ENCODE measurements at places on chromosomes 2 and 18. TPM values are rescaled to one million over a fixed set of nuclear protein-coding genes. Genes with fewer than 3 reads are reported as not detected.
A peak's percentile ranks its signal among the peaks of the same experiment; 100 is the strongest.

The ZNF804A gene
- 1.3 TPM for polyA plus RNA-seq

The ACMSD gene
- polyA plus RNA-seq = 32.6 TPM

The LYG2 gene
- polyA plus RNA-seq = 0.46 TPM

DNA sequence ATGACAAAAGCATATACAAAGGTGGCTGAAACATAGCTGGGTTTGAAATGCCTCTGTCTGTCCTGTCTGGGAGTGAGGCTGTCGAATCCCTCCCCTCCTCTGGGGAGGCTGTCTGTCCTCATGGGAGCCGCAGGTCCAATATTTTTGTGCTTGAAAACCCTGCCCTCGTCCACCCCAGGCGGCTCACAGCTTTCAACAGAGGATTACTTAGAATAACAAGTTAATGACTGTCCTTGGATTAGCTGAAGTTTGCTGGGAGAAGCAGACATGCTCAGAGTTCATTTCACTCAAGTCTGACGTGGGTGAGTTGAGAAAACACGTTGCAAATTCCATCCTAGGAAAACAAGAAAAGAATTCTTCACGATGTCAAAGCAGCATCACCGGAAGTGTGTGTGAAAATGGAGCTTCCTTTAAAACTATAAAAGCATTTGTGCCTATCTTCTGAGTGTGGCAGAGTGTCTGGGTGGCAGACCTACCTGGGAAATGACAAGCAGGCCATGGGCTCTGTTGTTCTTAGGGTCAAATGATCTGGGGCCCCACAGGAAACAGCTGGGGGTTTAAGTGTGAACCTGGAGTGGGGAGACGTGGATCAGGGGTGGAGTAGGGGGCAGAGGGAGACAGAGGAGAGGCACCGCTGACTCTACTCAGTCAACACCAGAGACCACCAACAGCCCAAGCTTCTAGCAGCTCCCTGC is 77.1 kb downstream of the DDX1 start:
- no peak for DNase-seq

DNA sequence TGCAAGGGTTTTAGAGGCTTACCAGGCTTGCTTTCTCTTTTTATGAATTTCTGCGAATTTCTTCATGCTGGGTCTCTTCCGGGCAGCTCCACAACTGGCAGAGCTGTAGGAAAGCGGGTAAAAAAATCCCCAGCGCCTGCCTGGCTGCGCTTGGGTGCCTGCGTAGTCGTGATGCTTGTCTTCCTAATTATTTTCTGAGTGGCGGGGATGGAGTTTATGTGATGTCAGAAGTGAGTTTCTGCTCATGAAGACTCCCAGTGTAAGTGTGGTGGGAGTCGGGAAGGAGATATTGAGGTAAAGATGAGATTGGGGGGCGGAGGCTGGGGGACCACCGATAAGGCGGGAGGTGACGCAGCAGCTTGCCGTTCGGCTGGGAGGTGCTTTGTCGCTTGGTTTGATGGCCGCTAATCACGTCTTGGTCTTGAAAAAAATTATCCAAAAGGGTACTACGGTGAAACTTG is 229.8 kb downstream of the LDLRAD4 start:
- DNase-seq = no peak

- DNase-seq = no peak
These were observed 123.1 kb upstream of the CAB39 start for GRCh38 chr2:230589497-230590015.

DNA sequence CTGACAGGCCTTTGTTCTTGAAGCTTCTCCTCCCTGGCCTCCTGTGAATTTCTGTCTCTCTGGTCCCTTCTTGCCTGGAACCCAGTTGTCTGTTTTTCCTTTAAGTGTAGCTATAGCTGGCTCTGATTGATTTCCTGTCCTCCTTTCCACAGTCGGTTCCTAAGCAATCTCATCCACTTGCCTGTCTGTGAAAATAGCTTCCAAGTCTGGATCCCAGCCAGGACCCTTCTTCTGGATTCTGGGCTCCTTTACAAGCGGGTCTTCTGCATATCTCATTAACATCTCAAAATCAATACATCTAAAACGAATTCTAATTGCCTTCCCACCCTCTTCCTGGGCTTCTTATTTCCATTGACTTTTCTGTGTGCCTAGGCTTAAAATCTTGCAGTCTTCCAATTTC is 124.9 kb downstream of the DAW1 start:
- no peak for DNase-seq

DNA sequence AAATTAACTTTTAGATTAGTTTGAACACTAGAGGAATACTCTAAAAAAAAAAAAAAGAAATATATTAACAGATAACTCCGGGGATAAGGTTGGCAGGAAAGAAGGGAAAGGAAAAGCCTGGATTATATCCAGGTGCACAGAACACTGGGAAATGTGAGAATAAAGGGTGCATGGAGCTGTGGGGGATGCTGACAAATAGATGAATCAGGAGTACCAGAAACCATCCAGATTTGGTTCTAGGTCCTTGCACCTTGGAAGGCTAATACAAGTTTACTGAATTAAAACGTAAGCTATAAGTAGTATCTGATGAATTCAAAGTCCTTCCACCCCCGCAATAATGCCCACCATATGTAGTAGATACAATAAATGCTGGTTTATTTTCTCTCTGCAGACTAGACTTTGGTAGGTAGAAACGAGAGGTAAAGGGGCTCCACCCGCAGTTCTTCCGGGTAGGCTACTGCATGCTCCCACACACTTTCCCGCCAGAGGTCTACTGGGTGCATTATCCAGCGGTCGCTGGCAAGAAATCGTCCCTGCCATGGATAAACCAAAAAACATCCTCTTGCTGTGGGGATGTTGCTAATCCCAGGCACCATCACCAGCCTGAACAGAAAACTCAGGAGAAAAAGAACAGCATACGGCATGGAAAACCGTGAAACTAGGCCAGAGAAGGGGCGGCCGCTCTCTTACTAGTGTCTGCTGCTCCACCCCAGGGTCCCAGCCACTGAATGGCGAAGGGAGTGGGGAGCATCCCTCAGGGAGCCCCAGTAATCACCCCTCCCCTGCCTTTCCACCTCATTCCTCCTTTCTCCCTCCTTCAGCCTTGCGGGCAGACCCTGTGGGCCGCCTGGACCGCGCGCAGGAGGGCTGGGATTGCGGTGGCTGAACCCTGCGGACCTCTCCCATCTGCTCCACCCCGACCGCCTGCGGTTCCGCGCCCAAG is 1.5 kb downstream of the CNRIP1 start:
- no peak for DNase-seq

- DNase-seq = no peak
These were observed 215.4 kb upstream of the OSR1 start for GRCh38 chr2:19573784-19574183.

DNA sequence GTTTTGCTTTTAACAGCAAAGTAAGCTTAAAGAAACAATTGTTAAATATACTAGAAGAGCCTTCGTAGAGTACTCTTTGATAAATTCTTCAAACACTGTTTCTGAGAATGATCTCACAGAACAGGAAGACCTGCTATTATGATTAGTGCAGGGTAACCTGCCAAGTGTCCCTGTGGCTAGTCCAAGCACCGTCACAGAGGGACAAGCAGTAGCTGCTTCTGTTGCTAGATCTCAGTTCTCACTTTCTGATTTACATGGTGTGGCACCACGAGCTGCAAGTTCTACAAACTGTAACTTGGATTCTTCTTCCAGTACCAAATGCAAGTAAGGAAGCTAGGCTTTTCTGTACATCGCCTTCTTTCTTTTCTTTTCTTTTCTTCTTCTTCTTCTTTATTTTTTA is 121.5 kb downstream of the PIEZO2 start:
- no peak for DNase-seq

- no peak for DNase-seq
These were observed 685.1 kb downstream of the NRXN1 start for GRCh38 chr2:50346629-50347357.

GRCh38 chr18:30150586-30151250 is 891.8 kb downstream of the DSC3 start:
- DNase-seq = peak; percentile 41

Data from renal cortex interstitium (tissue), 15 donors.